MG63 (cell line): ENCODE measurements at places on chromosomes 7 and 10. TPM values are rescaled to one million over a fixed set of nuclear protein-coding genes. Genes with fewer than 3 reads are reported as not detected.

DNA sequence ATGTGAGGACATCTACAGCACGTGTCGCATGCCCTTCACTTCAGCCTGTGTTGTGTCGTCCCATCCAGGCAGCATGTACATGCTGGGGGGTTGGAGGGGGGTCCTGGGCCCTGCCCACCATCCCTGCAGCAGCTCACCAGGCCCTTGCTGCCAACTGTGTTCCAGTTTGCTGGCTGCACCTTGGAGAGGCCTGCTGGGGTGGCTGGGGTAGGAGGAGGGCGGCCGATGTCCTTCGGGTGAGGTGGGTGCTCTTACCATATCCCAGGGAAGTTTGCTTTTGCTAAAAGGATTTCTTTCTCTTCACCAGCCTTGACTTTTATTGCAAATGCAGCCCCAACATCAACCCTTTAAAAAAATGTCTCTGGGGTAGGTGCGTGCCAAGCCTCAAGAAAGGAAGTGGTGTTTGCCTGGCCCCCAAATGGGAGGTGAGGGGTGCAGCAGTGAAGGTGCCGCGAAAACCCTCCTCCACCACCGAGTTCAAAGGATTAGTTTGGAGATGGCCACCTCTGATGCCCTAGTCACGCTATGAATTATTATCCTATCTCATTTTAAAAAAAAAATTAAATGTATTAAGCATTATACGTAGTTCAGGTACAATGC is 165.8 kb upstream of the KLF6 start:
- DNase-seq, result no peak

DNA sequence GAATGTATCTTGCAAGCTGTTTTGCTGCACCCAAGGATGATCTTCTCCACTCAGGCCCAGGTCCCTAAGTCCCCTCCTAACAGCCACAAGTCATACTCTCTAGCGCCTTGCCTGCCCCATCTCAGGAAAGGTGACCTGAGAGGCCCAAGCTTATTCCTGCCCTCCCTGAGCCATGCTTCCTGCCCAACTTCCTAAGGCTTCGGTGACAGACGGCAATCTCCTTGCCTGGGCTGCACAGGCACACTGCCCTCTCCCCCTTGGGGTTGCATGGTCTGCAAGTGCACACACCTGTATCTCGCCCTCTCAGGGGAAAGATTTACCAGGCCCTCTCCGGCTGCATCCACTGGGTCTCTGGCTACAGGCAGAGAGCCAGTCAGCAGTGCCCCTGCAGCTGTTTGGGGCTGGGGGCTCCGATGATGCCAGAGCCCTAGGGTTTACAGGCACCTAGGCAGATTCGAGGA is 771 bp upstream of the ADIRF start:
- DNase-seq, result no peak

DNA sequence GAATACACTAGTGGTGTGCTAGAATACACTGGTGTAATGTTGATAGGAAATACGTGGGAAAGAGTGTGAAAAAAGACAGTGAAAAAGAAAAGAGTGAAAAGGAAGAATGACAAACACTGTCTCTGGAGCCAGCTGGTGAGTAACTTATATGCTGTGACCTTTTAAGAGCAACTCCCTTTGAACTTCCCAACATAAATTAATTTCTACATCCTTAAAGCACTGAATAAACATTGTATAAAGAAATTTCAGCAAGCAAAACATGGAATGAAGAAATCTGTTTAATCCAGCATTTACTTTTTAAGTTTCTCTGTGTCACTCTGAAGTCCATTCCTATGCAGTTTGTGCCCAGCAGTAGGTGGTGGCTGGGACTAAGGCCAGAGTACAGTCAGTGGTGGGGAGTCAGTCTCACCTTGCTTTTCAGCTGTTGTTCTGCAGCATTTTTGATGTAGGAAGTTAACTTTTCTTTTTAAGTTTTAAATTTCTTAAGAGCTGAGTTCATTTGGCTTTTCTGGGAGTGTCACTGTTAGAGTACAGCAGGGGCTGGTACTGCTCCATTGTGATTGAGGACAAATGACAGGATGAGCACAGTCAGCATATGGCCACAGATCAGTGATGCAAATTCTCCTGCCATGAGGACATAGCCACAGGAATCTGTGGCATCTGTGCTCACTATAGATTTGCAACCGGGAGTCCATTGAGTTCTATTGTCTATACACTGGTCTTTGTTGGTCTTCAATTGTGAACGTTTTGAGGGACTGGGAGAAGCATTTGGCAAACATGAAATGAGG is 321.8 kb downstream of the ZNF248 start:
- DNase-seq, result peak; percentile 16

- no peak for DNase-seq
Observed at GRCh38 chr7:29091715-29092114, 54.6 kb downstream of the CPVL start.

DNA sequence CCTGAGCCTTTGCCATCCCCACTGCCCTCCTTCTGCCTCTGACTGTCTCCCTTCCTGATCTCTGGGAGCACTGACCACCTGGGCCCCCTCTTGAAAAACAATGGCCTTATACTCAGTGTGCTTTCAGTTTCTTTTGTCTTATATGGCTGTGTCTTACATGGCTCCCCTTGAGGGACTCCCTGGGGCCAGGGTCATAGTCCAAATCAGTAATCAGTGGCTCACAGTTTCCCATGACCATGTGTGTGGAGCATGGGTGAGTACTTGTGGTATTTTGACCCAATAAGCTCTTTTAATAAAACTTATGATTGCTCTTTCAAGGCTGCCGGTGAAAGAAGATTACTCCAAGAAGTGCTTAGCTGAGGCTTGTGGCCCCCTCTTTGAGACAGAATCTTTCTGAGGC is 62.4 kb upstream of the PCBD1 start:
- no peak for DNase-seq

DNA sequence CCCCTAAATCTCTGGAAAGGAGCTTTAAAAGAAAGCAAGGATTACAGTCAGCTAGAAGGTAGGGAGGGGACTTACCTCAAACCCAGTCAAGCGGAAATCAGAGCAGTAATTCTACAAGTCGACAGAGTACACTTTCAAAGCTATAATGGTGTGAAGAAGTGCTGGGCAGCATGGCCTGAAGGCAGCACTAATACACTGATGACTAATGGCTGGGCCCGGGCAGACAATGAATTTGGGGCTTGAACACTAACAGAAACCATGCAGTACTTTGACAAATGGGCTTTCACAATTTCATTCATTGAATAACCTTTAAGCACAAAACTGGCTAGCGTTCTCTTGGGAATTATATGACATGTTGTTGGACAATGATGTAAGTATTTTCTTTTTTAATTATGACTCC is 4.7 kb downstream of the GLI3 start:
- DNase-seq, result peak; percentile 70

DNA sequence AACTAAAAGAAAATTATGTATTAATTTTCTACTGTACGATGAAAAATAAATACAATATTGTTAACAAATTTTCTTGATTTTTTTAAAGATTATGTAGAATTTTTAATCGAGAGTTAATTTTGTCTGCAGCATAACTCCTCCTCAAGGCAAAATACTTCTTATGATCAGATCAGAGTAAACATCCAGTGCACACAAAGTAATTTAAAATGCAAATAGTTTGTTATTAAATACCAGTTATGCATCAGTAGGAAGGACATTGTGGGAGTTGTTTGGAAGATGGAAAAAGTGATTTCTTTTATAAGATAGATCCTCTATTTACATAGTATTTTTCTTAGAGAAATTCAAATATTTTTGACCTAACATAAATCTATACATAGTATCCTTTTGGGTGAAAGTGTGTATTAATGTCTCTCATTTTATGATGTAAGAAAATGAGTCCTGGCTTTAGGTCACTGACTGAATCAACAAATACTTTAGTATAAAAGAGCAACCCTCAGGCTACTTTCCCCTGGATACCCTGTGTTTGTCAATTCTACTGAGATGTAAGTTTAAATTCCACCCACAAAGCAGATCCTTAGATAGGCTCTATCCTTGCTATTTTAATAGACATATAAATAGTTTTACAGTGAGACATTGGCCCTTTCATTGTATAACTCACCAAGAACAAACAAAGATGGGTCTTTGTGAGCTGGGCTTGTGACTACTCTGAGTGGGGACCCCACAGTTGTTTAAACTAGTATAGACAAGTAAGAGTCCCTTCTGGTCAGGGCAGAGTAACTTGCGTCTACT is 1133.7 kb downstream of the GATA3 start:
- no peak for DNase-seq

- no peak for DNase-seq
Observed at GRCh38 chr10:114815791-114816190, 5.8 kb upstream of the FHIP2A start.

GRCh38 chr10:119801176-119801575 is 71.5 kb downstream of the MCMBP start:
- no peak for DNase-seq

DNA sequence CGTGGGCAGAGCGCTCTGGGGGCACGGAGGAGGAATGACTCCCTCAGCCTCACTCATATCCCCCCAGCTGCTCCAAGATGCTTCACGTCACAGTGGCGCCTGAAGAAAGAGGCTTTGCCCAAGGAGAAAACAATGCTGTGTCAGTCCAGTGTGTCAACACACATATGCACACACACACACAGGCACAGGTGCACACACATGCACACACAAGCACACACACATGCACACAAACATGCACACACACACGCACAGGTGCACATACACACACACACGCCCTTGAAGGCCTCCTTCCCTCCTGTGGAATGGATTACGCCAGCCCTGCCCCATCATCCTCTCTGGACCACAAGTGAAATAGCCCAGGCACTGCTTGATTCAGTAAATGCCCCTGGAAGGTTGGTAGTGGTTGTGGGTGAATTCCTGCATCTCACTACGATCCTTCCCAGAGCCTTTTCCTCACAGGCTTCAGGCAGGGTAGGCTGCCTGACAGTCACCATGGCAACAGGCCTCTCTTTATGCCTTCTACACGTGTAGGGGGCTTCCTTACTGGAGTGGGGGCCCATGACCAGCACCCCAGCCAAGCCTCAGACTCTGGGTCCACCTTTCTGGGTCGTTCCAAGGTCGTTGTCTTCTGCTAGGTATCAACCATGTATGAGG is 371.5 kb upstream of the PODXL start:
- DNase-seq, result no peak

GRCh38 chr7:67758551-67758950 is 761.9 kb downstream of the TYW1 start:
- DNase-seq, result no peak

GRCh38 chr10:120314442-120314841 is 142.6 kb upstream of the PLPP4 start:
- no peak for DNase-seq

DNA sequence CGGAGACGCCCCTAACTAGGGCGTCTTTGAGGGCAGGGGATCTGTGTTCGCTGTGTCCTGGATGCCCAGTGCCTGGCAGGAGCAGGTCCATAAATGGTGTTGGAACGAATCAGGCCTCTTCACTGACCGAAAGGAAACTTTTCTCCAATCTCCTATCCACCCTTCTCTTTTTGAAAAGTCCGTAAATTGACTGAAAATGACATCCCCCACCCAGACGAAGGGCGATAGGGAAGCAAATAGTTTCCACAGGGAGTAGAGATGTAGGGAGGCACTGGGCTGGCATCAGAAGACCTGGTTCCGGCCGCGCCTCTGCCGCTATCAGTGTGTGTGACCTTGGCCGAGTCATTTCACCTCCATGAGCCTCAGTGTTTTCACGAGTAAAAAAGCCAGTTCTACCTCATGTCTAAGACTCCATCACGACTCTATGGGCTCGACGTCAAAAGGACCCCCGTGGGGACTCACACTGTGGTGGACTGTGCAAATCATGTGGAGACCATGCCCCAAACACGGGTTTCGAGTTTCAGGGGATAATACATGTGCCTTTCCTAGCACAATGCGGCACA is 497 bp upstream of the RAB11FIP2 start:
- DNase-seq, result no peak

GRCh38 chr10:86687750-86688149 is 19.4 kb downstream of the LDB3 start:
- DNase-seq, result no peak

GRCh38 chr10:102859911-102860310 is 5.9 kb downstream of the BORCS7 start:
- DNase-seq, result no peak

- DNase-seq, result no peak
Observed at GRCh38 chr7:673681-674453, 52.6 kb upstream of the DNAAF5 start.

- no peak for DNase-seq
Observed at GRCh38 chr7:111676811-111677210, 114.5 kb upstream of the IMMP2L start.

The NKX2-3 gene
- 0.46 TPM in 1 of 2 replicates, not detected in the other for total RNA-seq

The SPDYE1 gene
- not detected in 2 replicates for total RNA-seq

The SUN3 gene
- not detected in 2 replicates for total RNA-seq

The PRPS1L1 gene
- not detected in 2 replicates for total RNA-seq

The SEC31B gene
- total RNA-seq, result 0.72 and 1.2 TPM in 2 replicates

The FAM25G gene
- not detected in 2 replicates for total RNA-seq

The RPEL1 gene
- 0.03 TPM in 1 of 2 replicates, not detected in the other for total RNA-seq

The EN2 gene
- 1.6 and 1.7 TPM in 2 replicates for total RNA-seq
